NCI-H510A treated with DMSO at 0.1 percent for 48 hours (cell line): ENCODE measurements at places on chromosomes 12 and 14.

GRCh38 chr12:82627799-82628198 is 58.9 kb upstream of the TMTC2 start:
- peak; percentile 37 for DNase-seq

GRCh38 chr12:121990692-121991603 is 30.7 kb upstream of the BCL7A start:
- peak; percentile 24 for DNase-seq

- DNase-seq = no peak
Observed at GRCh38 chr12:46462641-46463355, 90.2 kb upstream of the SLC38A2 start.

GRCh38 chr12:108613548-108613947 is 15.7 kb upstream of the TMEM119 start:
- no peak for DNase-seq

GRCh38 chr14:20546877-20547276 is 14.0 kb downstream of the RNASE9 start:
- no peak for DNase-seq

DNA sequence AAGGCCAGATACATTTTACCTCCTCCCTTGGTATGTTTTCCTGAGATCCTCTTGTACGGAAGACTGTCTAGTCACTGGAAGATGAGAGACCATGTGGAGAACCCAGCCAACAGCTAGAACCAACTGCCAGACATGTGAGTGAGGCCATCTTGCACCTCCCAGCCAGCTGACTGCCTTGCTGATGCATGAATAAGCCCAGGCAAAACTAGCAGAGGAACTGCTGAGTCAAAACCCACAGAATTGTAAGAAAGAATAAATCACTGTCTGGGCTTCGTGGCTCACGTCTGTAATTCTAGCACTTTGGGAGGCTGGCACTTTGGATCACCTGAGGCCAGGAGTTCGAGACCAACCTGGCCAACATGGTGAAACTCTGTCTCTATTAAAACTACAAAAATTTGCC is 160.0 kb downstream of the TPH2 start:
- DNase-seq = no peak

- no peak for DNase-seq
Observed at GRCh38 chr12:12467688-12468261, 94.9 kb downstream of the DUSP16 start.

DNA sequence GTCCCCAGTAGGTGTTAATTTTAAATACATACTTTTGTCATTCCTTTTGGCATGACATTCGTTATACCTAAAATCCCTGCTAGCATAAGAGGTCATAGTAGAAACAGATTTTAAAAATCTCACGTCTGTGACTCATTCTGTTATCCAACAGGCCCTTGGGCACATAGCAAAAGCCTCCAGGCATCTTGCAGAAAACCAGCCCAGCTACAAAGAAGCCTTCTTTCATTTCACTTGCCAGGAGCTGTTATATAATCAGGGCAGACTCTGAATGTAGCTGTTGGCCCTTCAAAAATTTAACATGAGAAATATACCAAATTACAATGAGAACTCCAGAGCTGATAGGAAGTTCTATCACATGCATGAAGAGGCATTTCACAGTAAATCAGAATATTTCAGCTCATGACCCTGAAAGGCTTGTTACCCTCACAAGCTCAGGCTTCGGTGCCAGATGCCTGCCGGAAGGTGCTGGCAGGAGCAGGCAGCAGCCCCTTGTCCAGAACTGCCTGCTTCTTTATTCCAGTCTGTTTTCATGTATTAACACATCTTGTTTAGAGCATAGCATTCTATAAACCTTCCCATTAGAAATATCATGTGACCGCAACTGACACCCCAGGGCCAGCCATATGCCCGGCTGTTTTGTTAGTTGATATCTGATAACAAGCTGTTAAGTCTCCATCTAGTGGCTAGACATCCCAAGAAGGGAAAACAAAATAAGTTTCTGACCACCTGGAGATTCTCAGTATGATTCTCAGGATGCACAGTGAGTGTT is 17.8 kb downstream of the E2F7 start:
- no peak for DNase-seq

GRCh38 chr12:63888908-63889635 is 44.6 kb downstream of the SRGAP1 start:
- no peak for DNase-seq

DNA sequence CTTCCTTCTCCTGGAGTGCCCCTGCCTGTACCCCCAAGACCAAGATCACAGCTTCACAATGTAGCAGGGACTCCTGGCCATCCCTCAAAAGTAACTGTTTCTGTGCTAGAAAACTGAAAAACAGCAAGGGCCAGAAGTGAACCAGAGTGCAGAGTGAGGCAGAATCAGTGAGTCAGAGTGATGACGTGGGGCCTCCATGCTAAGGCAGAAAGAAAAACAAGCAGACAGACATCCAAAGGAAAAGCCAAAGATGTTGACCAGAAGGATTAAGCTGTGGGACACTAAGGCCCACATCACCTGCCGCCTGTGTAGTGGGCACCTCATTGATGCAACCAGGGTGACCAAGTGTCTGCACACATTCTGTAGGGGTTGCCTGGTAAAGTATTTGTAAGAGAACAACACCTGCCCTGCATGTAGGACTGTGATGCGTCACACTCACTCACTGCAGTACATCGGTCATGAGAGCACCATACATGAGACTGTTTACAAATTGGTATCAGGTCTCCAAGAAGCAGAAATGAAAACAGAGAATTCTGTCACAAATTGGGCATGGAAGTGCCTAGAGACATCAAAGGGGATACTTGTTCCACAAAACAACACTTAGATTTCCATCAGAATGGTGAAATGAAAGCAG is 51.2 kb downstream of the ARMH4 start:
- DNase-seq = no peak

- no peak for DNase-seq
Observed at GRCh38 chr12:23504641-23505399, 444.6 kb downstream of the SOX5 start.

GRCh38 chr12:103558879-103559278 is 28.2 kb upstream of the STAB2 start:
- no peak for DNase-seq

DNA sequence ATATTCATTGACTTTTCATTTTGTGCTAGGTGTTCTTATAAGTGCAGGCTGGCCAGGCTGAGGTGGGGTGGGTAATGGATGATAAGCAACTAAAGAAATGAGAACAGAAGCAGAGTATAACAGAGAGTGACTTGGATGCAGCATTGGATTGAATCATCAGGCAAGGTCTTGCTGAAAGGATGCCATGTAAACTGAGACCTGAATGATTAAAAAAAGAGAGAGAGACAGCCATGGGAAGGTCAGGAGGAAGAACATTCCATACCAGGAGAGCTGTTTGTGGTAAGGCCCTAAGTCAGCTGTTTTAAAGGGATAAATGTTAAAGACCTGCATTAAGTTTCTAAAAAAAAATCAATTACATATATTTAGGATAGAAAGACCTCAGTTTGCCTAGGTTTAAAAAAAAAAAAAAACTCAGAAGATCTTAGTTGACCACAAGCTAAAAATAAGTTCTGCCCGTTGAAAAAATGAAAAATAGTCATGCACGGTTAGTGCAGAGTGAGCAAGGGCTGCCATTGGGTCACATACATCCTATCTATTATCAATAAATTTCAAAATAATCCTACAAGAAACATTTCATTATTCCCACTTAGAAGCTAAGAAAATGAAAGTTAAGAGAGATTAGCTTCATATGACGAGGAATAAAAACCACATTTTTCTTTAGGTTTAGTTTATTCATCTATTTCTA is 37.2 kb downstream of the IFNG start:
- no peak for DNase-seq

DNA sequence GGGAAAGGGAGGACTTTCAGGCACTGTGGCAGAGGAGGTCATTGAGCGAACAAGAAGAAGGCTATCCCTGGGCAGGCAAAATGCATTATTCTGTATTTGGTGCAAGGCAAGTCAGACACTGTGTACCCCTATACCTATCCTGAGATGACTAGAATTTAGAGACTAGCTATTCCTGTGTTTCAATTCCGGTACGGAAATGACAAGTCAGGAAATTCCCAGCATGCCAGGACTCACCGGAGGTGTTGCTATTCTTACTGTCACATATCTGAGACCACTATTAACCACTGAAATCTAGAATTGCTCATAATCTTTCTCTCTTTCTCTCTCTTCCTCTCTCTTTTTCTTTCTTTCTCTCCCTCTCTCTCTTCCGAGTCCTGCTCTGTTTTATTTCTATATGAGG is 297.1 kb downstream of the PDZRN4 start:
- DNase-seq = no peak

DNA sequence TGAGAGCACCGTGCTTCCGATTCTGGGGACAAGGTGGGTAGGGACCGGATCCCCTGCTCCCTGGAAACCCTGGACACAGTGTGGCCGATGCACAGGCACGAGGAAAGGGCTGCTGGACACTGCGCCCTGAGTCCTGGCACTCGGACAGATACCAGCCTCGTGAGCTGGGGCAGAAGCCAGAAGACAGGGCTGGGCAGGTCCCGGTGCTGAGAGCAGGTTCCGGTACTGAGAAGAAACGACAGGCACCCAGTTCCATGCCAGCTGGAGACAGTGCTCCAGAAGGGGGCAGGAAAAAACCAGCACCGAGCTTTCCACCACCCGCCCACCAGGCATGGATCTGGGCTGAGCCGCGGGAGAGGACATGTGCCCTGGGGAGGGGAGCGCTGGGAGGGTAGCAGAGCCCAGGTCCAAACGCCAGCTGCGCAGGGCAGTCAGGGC is 6.5 kb downstream of the XRCC3 start:
- no peak for DNase-seq

DNA sequence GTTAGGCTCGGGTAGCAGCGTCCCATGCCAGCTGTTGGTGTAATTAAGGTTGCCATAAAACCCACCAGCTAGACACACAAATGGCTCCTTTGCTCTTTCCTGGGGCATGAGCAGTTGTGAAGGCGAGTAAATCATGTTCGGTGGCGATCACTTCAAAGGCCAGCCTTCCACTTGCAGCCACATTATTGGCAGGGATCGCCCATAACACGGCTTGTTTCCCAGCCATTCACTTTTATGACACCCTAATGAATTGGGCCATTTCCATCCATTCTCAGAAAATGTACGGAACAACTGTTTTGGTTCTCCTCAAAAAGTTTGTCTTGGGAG is 63.4 kb downstream of the BEGAIN start:
- DNase-seq = no peak

DNA sequence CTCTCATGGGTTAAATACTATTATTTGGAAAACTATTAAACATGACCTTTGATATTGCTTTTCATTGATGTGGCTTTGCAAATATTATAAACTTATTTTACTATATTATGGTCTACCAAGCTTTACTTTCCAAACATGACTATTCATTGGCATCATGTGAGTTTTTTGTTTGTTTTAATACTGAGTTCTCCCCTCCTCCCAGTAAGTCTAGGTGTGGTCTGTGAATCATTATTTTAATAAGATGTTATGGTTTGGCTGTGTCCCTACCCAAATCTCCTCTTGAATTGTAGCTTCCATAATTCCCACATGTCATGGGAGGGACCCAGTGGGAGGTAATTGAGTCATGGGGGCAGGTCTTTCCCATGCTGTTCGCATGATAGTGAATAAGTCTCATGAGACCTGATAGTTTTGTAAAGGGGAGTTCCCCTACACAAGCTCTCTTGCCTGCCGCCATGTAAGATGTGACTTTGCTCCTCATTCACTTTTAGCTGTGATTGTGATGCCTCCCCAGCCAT is 80.0 kb downstream of the BORCS5 start:
- no peak for DNase-seq

- DNase-seq = no peak
Observed at GRCh38 chr12:230925-231671, 17.1 kb upstream of the SLC6A12 start.

DNA sequence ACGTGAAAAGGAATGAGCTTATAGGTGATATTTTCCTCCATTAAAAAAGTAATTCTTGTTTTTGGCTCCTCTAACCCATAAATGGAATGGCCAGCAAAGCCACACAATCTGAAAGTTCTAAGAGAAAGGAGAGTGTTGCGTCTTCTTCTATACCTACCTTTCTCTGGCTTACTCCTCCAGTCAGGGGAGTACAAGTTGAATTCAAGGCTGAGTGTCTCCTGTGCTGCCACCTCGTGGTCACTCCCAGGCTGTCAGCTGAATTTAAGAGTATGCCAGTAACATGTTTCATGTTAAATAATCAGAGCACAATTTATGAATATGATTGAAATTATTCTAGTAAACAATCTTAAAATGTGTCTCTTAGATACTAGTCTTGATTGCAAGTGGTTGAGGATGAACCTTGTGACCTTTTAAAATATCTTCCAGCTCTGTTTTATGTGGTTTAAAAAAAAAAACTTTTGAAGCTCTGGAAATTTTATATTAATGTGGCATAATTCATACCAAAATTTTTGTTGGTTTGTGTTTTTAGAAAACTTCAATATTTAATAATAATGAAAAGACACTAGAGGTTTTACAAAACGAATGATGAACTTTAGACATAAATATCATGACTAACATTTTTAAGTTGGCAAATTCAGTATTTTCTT is 31.7 kb downstream of the PTHLH start:
- peak; percentile 39 for DNase-seq

GRCh38 chr12:47819138-47819895 is 386 bp downstream of the HDAC7 start:
- DNase-seq = peak; percentile 26

DNA sequence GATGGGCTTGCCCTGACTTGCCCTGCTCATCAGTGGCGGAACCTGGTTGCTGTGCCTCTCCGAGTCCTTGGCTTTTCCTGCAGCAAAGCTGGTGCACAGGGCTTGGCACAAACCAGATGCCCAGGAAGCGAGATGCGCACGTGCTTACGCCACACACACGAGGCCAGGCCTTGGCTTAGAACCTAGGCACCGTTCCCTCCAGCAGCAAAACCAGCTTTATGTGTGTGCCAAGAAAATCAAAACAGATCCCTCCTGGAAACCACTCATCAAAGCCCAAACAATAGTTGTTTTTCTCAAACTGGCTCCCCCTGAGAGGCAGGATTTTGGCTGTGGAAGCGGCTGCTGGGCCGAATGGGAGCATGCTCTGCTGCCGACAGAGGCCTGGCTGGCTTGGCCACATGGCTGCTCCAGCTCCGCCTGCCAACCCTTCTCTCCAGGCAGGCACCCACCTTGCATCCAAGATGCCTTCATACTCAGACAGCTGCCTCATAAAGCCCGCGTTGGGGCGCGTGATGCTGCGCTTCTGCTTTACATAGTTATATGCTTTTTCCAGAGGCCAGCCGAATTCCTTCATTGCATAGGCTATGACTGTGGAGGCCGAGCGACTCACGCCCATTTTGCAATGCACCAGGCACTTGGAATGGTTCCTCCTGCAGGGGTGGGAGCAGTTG is 58.7 kb downstream of the SSH1 start:
- no peak for DNase-seq

GRCh38 chr12:128606051-128606450 is 217.7 kb downstream of the SLC15A4 start:
- peak; percentile 62 for DNase-seq

- peak; percentile 93 for DNase-seq
Observed at GRCh38 chr12:130335517-130336392, 1.9 kb upstream of the PIWIL1 start.
